ENCODE measurements at places on chromosomes 16 and 17.

DNA sequence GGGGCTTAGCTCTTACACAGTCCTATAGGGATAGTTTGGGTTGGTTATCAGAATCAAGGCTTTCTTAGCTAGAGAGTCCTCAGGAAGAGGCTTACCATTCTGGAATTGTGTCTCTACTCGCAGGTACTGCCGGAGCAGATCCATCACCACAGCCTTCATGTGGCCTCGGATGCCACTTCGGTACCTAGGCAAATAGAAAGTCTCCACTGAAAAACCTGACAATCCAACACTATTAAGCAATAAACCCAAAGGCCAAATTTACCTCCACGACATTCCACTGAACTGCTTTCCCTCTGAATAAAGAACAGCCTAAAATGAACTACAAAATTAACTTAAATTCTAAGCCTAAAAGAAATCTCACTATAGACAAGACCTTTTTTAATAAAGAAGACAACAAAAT lies 135.4 kb upstream of the C17orf78 start:
- DNase-seq, result no peak

DNA sequence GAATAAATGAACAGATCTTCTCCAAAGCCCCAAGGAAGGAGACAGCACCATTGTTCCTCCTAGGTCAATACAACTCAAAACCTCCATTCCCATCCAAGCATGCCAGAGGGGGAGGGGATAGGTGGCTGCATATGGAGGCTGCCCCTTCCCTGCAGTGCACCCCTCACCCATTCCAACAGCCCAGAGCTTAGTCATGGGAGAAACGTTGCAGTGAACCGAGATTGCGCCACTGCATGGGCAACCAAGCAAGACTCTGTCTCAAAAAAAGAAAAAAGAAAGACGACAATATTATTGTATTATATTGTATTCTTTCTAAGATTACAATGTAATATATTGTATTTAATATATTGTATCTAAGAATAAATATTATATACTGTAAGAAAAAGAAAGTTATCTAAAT lies 36.4 kb upstream of the CD300E start:
- DNase-seq, result no peak

DNA sequence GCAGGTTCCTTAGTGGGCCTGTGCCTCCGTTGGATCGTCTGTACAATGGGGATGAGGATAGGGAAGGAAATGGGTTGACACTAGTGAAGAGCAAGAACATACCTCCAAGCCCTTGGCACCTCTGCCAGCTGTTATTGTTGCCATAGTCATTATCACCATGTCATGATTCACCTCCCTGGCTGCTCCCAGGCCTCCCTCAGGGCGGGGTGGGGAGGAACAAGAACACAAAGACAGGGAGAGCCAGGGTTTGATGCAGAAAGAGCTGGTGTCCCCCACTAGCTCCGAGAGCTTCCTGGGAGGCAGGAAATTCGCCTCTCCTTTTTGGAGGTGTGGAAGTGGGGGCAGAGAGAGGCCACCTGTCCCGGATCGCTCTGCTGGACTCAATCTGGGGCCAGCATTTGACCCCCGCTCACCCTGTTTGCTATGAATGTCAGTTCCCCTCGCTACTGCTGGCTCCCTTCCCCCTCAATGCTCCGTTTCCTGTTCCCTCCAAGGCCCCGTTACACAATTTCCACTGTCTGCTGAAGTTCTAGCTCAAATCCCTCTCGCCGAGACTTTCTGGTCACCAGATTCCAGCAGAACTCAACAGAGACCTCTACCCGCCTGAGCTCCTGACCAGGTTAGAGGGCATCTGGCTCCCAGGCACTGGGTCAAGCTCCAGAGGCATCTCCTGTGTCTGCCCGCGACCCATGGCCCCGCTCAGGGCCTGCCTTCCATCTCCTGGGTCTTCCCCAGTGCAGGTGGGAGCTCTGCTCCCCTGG lies 9.1 kb downstream of the TIMP2 start:
- DNase-seq, result no peak

DNA sequence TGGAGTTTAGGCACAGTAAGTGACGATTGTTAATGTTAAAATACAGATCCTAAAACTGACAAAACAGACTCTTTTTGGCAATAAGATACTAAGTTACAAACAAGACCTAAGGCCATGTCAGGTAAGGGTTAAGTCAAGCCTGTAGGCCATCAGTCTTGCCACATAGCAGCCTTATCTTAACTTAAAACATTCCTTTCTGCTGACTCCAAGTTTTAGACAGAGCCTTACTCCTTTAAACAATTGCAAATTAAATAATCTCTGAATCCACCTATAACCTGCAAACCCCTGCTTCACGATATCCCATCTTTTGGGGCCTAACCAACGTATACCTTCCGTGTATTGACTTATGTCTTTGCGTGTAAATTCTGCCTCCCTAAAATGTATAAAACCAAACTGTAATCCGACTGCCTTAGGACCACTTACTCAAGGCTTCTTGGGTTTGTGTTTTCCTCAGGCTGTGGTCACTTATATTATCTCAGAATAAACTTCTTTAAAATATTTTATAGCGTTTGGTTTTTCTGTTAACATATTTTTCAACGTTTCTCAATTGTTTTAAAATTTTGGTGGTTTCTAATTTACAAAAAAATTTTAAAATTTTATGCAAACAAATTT lies 64.4 kb downstream of the EFCAB5 start:
- no peak for DNase-seq

GRCh38 chr17:49035470-49036269 lies 38.5 kb downstream of the IGF2BP1 start:
- DNase-seq, result peak; percentile 12

- DNase-seq, result no peak
These were observed 19.1 kb downstream of the ABCC3 start for GRCh38 chr17:50653738-50654137.

GRCh38 chr16:83539736-83540490 lies 267.9 kb upstream of the HSBP1 start:
- no peak for DNase-seq

DNA sequence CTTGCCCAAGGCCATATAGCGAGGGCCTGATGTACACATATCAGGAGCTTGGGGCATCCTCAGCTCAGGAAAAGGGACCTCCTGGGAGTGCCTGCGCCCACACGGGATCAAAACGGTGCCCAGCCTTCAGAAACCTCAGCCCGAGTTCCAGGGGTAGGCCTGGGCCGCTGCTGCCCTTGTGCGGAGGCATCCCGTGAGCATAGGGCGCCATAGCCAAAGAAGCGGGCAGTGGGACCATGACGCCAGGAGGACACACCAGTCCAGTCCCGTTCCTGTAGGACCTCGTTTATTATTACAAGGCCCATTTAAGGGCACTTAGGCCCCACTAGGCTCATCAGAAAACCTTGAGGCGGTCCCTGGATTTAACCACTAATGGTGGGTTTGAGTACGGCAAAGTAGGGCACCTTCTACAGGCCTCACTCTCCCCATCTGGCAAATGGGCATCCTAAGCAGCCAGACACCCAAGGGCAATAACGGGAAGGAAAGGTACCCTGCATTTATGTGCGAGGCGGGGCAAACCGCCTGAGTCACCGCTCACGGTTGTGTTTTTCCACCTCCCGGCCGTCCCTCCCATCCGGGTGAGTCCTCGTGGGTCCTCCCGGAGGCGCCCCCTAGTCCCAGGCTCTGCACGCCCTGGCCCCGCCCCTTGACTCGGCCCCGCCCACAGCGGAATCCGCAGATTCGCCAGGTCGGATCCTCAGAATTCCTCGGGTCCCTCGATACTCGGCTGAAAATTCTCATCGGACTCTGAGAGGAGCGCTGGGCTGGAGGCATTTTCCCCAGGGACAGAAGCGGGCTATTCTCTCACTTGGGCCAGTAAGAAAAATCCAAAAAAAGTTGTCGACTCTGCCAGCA lies 726 bp upstream of the SETD1A start:
- DNase-seq, result peak; percentile 84

- no peak for DNase-seq
These were observed 6.1 kb downstream of the KIF19 start for GRCh38 chr17:74332017-74332650.

- DNase-seq, result no peak
These were observed 515 bp downstream of the CBFA2T3 start for GRCh38 chr16:88976366-88977017.

GRCh38 chr17:63446753-63447470 lies 806 bp upstream of the CYB561 start:
- peak; percentile 34 for DNase-seq

GRCh38 chr17:39702901-39703893 lies 3.3 kb downstream of the ERBB2 start:
- no peak for DNase-seq

DNA sequence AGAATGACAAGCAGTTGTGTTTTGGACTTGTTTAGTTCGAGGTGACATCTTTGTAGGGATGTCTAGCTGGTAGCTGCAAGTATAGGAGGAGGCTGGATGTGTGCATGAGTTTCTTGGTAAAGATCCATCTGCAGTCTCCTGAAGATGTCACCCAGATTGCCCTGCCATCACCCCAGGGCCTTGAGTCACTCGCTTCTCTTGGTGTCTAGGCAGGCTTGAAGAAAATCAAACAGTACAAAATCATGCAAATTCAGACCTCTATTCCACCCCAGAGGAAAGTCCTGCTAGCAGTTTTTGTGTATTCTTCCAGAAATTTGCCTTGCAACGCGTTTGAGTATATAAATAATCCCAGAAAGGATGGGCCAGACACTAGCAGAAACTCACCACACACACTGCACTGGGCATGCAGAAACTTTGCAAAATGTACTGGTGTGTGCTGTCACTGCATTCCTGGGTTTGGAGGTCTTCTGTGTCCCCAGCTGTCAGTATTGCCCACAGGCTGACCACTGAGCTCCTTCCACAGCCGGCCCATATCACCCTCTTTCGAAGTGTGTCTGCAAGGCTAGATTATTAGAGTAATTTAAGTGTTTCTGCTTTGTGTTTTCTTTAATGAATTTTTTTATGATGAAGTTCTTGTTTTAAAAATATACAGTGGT lies 51.5 kb downstream of the TENT4B start:
- no peak for DNase-seq

DNA sequence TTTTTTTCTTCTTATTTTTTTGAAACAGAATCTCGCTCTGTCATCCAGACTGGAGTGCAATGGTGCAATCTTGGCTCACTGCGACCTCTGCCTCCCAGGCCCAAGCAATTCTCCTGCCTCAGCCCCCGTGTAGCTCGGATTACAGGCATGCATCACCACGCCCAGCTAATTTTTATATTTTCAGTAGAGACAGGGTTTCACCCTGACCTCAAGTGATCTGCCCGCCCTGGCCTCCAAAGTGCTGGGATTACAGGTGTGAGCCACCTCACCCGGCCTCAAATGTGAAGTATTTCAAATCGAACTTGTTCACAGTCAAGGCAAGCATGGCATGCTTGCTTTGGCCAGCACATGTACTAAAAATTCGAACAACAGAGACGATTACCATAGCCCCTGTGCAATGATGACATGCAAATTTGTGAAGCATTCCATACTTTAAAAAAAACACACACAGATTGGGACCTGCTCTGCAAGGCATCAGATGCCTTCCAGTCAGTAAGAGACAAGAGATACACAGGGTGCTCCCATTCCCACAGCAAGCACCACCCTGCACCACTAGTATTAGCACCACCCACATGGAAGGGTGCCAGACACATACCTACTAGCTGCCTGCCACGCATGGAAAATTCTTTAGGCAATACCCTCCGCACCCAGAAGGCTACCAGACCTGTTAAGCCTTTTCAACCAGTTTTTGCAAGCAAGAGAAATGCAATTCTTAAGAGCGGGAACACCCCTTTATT lies 47.2 kb downstream of the ANKRD11 start:
- no peak for DNase-seq

DNA sequence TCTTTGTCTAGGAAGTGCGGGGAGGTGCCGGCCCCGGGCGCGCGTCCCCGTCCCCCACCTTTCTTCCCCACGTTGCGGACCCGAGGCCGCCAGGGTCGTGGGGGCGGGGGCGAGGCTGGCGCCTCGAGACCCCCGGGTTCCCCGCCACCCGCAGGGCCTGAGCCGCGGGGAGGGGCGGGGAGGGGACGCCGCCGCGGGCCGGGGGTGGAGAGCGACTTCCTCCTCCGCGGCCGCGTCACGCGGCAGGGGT lies 1.8 kb upstream of the ACTG1 start:
- no peak for DNase-seq

- DNase-seq, result no peak
These were observed 9.1 kb downstream of the SHISA6 start for GRCh38 chr17:11250161-11250560.

DNA sequence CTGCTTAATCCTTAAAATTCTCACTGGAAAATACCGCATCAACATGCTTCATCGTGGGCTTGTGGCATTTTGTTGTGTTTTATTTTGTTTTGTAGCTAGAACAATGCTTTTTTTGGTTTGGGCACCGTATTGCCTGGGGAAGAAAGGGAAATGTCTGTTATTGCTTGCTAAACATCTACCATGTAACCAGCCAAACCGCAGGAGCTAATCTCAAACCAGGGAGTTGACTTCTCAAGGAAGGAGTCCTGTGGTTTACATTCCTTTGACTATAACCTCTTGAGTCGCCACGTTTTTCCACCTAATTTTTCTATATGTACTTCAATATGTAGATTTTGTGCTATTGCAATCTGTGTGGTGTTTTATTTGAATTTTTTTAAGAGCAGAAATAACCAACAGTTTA lies 593.5 kb upstream of the SOX9 start:
- DNase-seq, result no peak

GRCh38 chr17:45408611-45409421 lies 23.9 kb downstream of the ARHGAP27 start:
- DNase-seq, result no peak

DNA sequence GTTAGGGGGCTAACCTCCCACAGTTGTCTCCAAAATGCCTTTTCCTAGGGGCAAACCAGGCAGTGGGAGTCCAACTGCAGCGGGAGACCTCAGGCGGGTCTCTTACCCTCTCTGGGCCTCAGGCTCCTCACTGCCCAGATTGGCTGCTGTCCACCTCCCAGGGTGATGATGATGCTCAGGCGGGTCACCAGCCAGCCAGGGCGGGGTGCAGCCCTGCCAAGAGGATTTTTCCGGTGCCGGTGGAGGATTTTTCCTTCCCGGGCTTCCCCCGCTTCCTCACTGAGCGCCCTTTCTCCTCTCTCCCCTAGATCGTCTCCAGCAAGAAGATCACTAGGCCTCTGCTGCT lies 22.8 kb downstream of the CPNE2 start:
- no peak for DNase-seq

GRCh38 chr17:77205396-77206125 lies 64.8 kb downstream of the SEC14L1 start:
- no peak for DNase-seq

DNA sequence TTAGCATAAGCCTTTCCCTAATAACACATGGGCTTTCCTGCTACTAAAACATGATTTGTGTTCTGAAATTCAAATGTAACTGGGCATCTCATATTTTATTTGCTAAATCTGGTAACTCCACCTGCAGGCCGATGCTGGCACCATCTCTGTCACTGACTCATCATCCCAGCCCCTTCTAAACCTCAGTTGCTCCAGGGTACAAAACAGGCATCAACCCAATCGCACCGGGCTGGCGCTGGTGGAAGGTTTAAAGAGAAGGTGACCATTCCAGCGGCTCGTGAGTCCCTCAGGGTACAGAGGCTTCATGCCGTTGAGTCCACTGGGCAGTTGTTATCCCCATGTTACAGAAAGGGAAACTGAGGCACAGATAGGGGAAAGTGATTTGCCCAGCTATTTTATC lies 27.1 kb downstream of the PPL start:
- DNase-seq, result no peak
